T-helper 17 cell (primary cell): ENCODE measurements at places on chromosomes 16 and 17. TPM values are rescaled to one million over a fixed set of nuclear protein-coding genes. Genes with fewer than 3 reads are reported as not detected.

The NSRP1 gene
- 31.7 TPM for total RNA-seq

The CCL11 gene
- not detected for total RNA-seq

The TEKT5 gene
- total RNA-seq = not detected

The FBXW10 gene
- total RNA-seq = not detected

The TBC1D3 gene
- total RNA-seq = not detected

The SLC5A11 gene
- not detected for total RNA-seq

The KRT32 gene
- not detected for total RNA-seq

GRCh38 chr16:25065899-25066298 is 45.6 kb upstream of the LCMT1 start:
- H3K36me3 ChIP-seq = no peaks in the 10 kb centered on the region
- DNase-seq = no peak
- no peak overlapping the region for H3K4me3 ChIP-seq
- H3K27ac ChIP-seq = peak overlapping the region; percentile 32

DNA sequence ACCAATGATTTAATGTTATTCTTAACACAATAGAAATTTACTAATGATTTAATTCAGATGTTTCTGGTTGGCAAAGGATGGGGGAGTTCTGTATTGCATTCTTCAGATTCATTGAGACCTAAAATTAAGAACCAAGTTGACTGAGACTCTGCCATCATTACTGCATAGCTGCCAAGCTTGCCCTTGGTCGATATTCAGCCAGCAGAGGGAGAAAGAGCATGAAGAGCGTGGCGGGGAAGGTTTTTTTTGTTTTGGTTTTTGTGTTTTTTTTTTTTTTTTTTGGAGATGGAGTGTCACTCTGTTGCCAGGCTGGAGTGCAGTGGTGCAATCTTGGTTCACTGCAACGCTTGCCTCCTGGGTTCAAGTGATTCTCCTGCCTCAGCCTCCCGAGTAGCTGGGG is 659.4 kb upstream of the EEF2KMT start:
- no peaks in the 10 kb centered on the region for H3K36me3 ChIP-seq
- no peak overlapping the region for H3K4me3 ChIP-seq
- H3K27ac ChIP-seq = no peak overlapping the region
- DNase-seq = no peak
- no peaks in the 10 kb centered on the region for H3K4me1 ChIP-seq

GRCh38 chr16:27786221-27786922 is 236.4 kb downstream of the KATNIP start:
- DNase-seq = no peak
- H3K4me3 ChIP-seq = no peak overlapping the region
- no peaks in the 10 kb centered on the region for H3K36me3 ChIP-seq
- no peaks in the 10 kb centered on the region for H3K4me1 ChIP-seq
- H3K27me3 ChIP-seq = no peaks in the 10 kb centered on the region

GRCh38 chr16:23786964-23787561 is 32.2 kb downstream of the CHP2 start:
- H3K36me3 ChIP-seq = no peaks in the 10 kb centered on the region
- no peak overlapping the region for H3K27ac ChIP-seq
- DNase-seq = no peak
- H3K4me3 ChIP-seq = no peak overlapping the region
- peaks cover 34% of the 10 kb centered on the region for H3K27me3 ChIP-seq

GRCh38 chr16:65679785-65680184 is 557.9 kb upstream of the CDH11 start:
- no peak for DNase-seq
- H3K36me3 ChIP-seq = no peaks in the 10 kb centered on the region
- no peaks in the 10 kb centered on the region for H3K27me3 ChIP-seq
- H3K27ac ChIP-seq = no peak overlapping the region
- no peaks in the 10 kb centered on the region for H3K4me1 ChIP-seq

- H3K4me1 ChIP-seq = peaks cover 46% of the 10 kb centered on the region
- no peak for DNase-seq
- peaks cover 75% of the 10 kb centered on the region for H3K27me3 ChIP-seq
- peak overlapping the region; percentile 73 for H3K27ac ChIP-seq
- H3K36me3 ChIP-seq = peaks cover 6% of the 10 kb centered on the region
- H3K4me3 ChIP-seq = peak overlapping the region; percentile 37
Observed at GRCh38 chr17:36939802-36940312, 2.6 kb downstream of the LHX1 start.

GRCh38 chr17:59845595-59846393 is 46.9 kb downstream of the TUBD1 start:
- peak overlapping the region; percentile 99 for H3K27ac ChIP-seq
- peak overlapping the region; percentile 55 for H3K4me3 ChIP-seq
- peaks cover under 1% of the 10 kb centered on the region for H3K36me3 ChIP-seq
- H3K4me1 ChIP-seq = peaks cover 49% of the 10 kb centered on the region
- no peak for DNase-seq

GRCh38 chr16:2686912-2687507 is 4.7 kb downstream of the KCTD5 start:
- H3K27me3 ChIP-seq = no peaks in the 10 kb centered on the region
- peak overlapping the region; percentile 77 for H3K4me3 ChIP-seq
- H3K27ac ChIP-seq = peak overlapping the region; percentile 86
- peaks cover 13% of the 10 kb centered on the region for H3K4me1 ChIP-seq
- DNase-seq = no peak
- H3K36me3 ChIP-seq = no peaks in the 10 kb centered on the region

GRCh38 chr17:7750321-7750821 is 32.8 kb downstream of the DNAH2 start:
- H3K27me3 ChIP-seq = peaks cover 29% of the 10 kb centered on the region
- no peak overlapping the region for H3K4me3 ChIP-seq
- no peak for DNase-seq
- peaks cover 4% of the 10 kb centered on the region for H3K36me3 ChIP-seq
- H3K4me1 ChIP-seq = peaks cover 5% of the 10 kb centered on the region

GRCh38 chr16:85205747-85206471 is 93.6 kb upstream of the CIBAR2 start:
- H3K4me3 ChIP-seq = no peak overlapping the region
- no peaks in the 10 kb centered on the region for H3K4me1 ChIP-seq
- no peak for DNase-seq
- H3K27ac ChIP-seq = no peak overlapping the region
- peaks cover 8% of the 10 kb centered on the region for H3K27me3 ChIP-seq
- no peaks in the 10 kb centered on the region for H3K36me3 ChIP-seq

GRCh38 chr17:82334204-82334621 is 647 bp upstream of the SECTM1 start:
- H3K27me3 ChIP-seq = no peaks in the 10 kb centered on the region
- H3K36me3 ChIP-seq = peaks cover 2% of the 10 kb centered on the region
- H3K27ac ChIP-seq = peak overlapping the region; percentile 94
- DNase-seq = no peak
- peak overlapping the region; percentile 99 for H3K4me3 ChIP-seq
- H3K4me1 ChIP-seq = peaks cover 21% of the 10 kb centered on the region

- no peak overlapping the region for H3K27ac ChIP-seq
- H3K4me3 ChIP-seq = no peak overlapping the region
- no peaks in the 10 kb centered on the region for H3K36me3 ChIP-seq
- DNase-seq = no peak
Observed at GRCh38 chr16:4981473-4981872, 23.3 kb downstream of the SEC14L5 start.

DNA sequence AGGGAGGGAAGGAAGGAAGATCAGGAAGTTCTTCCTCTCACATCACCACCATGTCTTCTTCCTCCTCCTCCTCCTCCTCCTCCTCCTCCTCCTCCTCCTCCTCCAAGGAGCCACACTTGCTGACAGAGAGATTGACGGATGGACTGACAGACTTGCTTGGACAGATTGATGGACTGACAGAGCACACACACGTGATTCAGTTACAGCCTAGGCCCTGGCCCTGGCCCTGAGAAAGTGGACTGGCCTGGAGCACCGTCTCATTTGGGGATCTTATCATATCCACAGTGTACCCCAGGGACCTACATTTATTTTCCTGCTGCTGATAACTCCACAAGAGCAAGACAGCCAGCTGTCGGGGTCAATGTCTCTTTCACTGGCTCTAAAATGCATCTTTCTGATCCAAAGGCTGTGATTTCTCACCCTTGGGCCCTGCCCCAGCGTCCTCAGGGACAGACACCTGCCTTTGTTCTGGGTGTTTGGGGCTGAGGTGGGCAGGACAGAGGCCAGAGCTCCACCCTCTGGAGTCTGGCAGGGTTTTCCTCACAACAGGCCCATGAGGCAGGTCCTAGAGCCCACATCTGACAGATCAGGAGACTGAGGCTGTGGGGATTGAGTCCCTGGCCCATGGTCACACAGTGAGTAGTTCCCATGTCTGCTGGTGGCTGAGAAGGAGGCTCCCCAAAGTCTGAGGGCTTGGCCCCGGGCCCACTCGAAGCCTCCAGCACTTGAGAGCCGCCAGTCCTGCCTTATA is 2.3 kb upstream of the P2RX1 start:
- no peak overlapping the region for H3K4me3 ChIP-seq
- peaks cover 29% of the 10 kb centered on the region for H3K4me1 ChIP-seq
- H3K27ac ChIP-seq = peak overlapping the region; percentile 45
- DNase-seq = no peak
- H3K36me3 ChIP-seq = no peaks in the 10 kb centered on the region

GRCh38 chr16:87541147-87541871 is 48.5 kb upstream of the ZCCHC14 start:
- H3K27ac ChIP-seq = no peak overlapping the region
- H3K4me1 ChIP-seq = no peaks in the 10 kb centered on the region

GRCh38 chr16:84323606-84324005 is 28.9 kb downstream of the WFDC1 start:
- no peak for DNase-seq
- H3K27ac ChIP-seq = no peak overlapping the region
- H3K27me3 ChIP-seq = peaks cover 5% of the 10 kb centered on the region

DNA sequence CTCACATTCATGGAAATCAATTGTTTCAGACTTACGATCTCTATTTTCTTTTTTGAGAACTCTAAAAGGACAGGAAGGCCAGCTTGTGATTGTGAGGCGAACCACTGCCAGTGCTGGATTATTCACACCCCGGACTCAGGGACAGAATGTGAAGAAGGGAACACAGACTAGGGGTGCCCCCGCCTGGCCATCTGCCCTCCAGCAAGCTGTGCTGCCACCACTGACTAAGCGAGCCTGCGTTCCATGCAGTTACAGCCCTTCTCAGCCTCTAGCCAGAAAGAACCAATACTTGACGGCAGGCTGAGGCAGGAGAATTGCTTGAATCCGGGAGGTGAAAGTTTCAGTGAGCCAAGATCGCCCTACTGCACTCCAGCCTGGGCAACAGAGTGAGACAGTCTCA is 2.8 kb downstream of the HAGH start:
- peaks cover 15% of the 10 kb centered on the region for H3K4me1 ChIP-seq
- H3K36me3 ChIP-seq = no peaks in the 10 kb centered on the region
- DNase-seq = no peak
- no peak overlapping the region for H3K4me3 ChIP-seq
- no peaks in the 10 kb centered on the region for H3K27me3 ChIP-seq
- H3K27ac ChIP-seq = peak overlapping the region; percentile 54

DNA sequence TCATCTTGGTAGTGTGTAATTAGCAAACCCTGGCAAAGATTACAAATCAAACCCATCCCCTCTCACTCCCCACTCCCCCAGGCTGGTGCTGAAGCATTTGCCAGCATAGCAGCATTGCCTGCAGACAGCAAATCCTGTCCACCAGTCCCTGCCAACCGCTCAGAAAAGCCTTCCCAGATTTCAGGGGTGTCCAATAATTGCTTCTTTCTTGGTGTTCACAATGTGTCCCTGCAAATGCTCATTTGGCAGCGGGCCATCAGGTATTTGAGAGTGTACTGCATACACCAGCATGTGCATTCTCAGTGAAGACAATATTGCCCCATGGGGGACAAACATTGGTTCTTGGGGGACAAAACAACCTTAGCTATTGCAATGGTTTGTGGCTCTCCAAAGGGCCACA is 28.2 kb downstream of the ORC6 start:
- H3K27me3 ChIP-seq = peaks cover 18% of the 10 kb centered on the region
- H3K4me1 ChIP-seq = peaks cover 2% of the 10 kb centered on the region
- DNase-seq = no peak
- no peaks in the 10 kb centered on the region for H3K36me3 ChIP-seq
- no peak overlapping the region for H3K27ac ChIP-seq

GRCh38 chr16:64991001-64991400 is 130.9 kb downstream of the CDH11 start:
- H3K27me3 ChIP-seq = no peaks in the 10 kb centered on the region
- no peak overlapping the region for H3K27ac ChIP-seq
- no peak for DNase-seq
- H3K36me3 ChIP-seq = no peaks in the 10 kb centered on the region
